ENCODE measurements at places on chromosomes 5 and 9. TPM values are rescaled to one million over a fixed set of nuclear protein-coding genes. Genes with fewer than 3 reads are reported as not detected.
A peak's percentile ranks its signal among the peaks of the same experiment; 100 is the strongest.

DNA sequence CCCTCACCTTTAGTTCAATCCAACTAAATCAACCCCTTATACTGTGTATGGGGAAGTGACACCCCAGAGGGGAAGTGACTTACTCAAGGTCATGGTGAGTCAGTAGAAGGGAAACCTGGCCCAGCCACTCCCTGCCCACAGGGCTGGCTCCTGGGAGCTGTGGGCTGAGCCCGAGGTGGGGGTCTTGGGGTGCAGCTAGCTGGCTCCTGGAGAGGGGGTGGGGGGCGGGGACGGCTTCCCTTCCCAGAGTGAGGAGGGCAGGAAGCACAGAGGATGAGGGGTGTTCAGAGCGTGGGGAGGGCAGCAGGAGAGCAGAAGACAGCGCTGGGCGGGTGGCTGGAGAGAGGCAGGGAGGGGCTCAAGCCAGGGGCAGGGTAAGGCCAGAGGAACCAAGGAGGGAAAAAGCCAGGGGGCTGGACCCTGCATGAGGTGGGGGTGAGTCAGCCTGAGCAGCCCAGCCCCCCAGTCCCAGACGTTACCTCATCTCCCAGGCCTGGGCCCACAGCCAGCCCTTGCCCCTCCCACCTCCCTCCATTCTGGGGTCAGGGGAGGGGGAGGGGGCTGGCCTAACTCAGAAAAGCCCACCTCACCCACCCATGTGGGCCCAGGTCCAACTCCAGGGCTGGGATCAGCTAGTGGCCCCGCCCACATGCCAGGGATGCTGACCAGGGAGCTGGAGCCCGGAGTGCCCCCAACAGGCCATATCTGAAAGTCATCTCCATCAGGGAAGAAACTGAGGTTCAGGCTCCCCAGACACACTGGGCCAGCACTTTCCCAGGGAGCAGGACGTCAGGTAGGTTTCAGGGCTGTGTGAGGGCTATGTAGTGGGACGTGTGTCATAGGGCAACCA lies 2.8 kb downstream of the PDLIM7 start:
- DNase-seq: peak; percentile 25

Gene SGTB
- total RNA-seq: 7.2 TPM

Gene MARCOL
- total RNA-seq: not detected

- peak; percentile 48 for DNase-seq
Observed at GRCh38 chr9:90870621-90871326, 69.2 kb downstream of the SYK start.

DNA sequence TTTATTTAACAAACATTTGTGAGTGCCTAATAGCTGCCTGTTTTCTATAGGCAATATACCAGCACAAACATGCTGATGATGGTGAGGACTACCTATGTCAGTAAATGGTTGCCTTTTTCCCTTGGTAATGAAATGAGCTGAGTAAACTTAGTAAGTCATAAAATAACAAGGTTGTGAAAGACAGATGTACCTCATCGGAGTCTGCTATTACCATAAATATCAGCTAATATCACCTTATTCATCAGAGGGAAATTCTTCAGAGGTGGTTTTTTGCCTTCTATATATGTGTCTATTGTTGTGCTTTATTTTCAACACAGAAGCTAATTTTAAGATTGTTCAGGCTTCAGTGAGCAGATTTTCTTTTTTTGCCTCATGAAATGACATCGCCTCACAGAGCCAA lies 1040.5 kb downstream of the DTWD2 start:
- no peak for DNase-seq

GRCh38 chr9:108844391-108844790 lies 11.4 kb downstream of the ACTL7B start:
- DNase-seq: no peak

Gene NKD2
- 0.78 TPM for total RNA-seq

DNA sequence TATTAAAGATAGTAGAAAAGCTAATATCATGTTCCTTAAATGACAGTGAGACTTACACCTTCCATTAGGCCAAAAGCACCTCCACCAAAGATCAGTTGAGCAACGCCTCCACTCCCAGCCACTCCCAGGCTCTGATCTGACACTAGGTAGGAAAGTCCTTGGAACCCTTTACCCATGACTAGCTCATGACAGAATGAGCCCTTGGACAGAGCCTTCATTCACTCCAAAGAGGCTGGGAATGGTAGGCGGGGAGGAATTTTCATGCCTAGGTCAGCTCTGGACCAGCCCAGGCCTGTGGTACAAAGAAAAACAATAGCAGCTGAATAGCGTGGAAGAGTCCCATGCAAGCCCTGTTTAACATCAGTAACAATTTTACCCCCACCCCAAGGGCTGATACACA lies 493.7 kb downstream of the NR2F1-AS1 start:
- no peak for DNase-seq

DNA sequence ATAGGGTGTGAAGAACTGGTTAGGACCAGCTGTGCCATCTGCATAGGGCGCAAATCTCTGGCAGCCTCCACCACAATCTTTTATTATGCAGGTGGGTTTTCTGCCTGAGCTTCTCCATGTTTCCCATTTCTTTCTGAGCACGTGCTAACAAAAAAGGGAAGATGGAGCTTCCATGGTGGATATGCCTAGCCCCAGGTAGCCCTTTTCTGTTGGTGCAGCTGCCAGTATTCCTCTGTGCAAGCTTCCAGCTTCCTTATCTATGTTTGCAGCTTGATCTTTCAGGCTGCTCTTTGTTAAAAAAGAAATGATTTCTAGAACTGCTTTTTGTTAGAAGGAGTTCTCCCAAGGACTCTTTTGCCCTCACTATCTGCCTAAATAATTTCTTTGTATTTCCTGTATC lies 95.0 kb upstream of the EPB41L4A start:
- no peak for DNase-seq

DNA sequence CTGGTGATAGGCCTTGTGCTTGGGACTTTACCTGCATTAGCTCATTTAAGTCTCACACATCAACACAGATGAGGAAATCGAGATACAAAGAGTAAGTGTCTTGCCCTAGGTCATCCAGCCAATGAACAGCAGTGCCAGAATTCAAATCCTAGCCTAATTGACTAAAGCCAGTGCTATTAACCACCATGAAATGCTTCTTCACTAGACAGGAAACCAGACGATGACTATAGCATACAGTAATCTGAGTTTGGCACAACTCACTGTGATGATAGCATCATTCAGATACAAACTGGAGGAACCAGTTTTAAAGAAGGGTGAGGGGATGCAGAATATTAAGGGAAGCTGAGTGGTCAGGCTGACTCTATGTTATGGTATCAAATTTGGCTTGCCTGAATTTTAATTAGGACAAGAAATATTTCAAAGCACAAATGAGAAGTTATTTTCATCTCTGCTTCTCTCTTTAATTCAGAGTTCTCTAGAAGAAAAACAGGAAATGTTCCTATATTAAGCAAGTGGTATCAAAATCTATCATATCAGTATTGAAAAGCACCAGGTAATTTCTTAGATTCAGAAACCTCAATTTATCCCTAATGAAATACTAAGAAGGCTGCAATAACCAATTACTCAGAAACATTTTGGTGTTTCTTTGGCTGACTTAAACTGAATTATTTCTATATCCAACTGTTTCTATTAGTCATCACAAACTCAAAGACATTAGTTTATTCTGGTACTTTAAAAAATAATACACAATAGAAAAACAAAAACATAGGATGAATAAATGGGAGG lies 147.0 kb upstream of the RASA1 start:
- DNase-seq: no peak

Gene HSPB3
- not detected for total RNA-seq

DNA sequence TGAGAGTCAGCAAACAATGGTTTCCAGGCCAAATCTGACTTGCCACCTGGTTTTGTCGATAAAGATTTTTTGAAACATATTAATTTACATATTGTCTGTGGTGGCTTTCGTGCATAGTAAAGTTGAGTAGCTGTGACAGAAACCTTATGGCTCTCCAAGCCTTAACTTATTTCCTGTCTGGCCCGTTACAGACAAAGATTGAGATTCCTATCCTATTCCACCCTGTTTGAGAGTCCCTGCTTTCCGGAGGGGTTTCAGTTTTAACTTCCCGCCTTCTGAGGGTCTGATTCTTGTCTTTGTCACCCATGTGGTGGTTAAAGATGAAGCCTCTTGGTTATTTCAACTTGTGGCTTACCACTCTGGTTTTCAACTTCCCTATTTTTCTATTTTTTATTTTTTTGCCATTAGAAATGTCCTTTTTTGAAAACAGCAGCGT lies 11.4 kb downstream of the OTULIN start:
- no peak for DNase-seq

GRCh38 chr5:26959290-26959689 lies 79.1 kb downstream of the CDH9 start:
- no peak for DNase-seq

DNA sequence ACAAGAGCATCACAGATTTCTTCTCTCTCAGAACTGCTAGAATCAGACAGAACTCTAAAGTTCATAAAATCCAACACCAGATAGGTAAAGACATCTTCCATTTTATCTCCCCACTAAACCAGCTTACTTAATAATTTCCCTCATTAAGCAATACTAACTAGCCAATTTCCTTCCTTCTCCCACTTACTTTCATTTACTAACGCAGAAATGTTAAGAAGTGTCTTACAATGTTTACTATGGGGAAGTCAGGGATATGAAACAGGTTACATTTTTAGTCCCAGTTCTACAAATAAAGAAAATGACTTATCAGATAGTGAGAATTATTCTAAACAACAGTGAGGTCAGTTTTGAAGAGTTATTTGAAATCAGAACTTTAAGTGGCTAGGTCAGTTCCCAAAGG lies 236.5 kb downstream of the FBXL17 start:
- no peak for DNase-seq

GRCh38 chr9:104463864-104464263 lies 40.2 kb upstream of the OR13F1 start:
- no peak for DNase-seq

GRCh38 chr5:76692651-76693050 lies 23.3 kb upstream of the F2R start:
- no peak for DNase-seq

DNA sequence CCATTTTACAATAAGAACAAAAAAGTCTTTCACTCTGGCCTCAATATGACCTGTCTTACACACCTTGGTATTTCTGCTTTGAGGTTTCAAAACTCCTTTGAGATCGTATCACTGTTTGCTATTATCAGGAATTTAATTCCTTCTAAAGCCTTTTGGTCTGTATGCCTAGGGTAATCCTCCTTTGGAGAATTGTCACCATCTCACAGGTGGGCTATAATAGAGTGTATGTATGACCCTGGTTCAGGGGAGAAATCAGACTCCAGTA lies 13.7 kb downstream of the CMYA5 start:
- no peak for DNase-seq

- no peak for DNase-seq
Observed at GRCh38 chr5:33258553-33258952, 182.2 kb upstream of the TARS1 start.

Gene LRRC26
- not detected for total RNA-seq

DNA sequence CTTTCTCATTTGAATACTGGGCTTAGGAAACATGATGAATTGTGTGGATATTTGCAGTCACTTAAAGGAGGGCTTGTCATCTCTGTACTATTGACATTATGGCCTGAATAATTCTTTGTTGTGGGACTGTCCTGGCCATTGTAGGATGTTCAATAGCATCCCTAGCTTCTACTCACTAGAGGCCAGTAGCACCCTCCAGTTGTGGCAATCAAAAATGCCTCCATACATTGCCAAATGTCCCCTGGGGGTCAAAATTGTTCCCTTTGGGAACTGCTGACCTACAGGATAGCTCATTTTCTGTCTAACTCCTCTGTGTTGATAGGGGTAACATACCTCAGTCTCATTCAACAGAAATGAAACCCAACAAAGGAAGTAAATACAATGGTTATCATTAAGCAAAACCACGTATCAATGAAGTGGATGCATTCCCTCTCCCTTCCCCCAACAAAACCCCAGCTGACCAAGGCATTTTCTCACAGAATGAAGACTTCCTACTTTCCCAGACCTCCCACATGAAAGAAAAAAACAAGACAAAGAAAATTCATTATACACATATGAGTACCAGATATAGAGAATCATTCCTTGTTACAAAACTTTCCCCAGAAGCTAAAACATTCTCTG lies 18.1 kb downstream of the FYB1 start:
- DNase-seq: no peak

GRCh38 chr9:8838136-8838535 lies 1038.6 kb upstream of the DMAC1 start:
- no peak for DNase-seq

DNA sequence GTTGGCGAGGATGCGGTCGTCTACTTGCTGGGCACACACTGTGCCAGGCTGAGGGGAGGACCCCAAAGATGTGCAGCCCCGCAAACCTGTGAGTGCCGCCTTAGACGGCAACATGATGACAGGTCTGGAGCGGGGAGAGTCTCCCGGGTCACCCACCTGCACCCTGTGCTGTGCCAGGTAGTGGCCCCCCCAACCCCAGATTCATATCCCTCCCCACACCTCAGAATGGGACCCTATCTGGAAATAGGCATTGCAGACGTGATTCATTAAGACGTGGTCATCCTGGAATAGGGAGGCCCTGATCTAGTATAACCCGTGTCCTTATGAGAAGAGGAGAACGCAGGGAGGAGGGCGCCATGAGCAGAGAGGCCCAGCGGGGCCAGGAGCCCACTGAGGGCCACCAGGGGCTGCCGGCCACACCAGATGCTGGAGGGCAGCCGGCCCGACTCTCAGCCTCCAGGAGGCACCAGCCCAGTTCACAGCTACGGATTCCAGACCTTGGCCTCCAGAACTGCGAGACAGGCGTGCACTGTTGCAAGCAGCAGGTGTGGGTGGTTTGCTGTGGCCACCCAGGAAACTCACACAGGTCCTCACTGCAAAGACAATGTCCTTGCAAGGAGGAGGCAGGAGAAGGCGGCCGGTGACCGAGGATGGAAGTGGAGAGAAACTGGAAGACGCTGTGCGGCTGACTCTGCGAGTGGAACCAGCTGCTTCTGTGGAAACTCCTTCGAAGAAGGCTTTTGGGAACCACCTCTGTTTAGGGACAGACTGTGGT lies 131.9 kb upstream of the LPCAT1 start:
- no peak for DNase-seq

DNA sequence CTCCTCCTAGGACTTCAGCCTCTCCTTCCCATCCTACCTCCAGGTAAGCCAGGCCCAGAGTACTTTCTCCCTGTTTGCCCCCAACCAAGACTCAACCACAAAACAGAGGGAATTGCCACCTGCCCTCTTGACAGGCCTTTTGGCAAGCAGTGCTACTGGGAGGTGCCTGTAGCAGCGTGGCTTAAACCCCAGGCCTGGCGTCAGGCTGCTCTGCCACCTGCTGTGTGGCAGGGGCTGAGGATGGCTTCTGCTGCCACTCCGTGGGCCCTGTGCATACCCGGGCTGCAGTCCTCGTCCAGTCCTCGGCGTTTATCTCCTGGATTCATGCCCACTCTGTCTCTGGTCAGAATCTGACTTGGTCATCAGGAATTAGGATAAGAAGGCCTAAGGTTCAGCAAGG lies 163.1 kb downstream of the PAX5 start:
- no peak for DNase-seq

GRCh38 chr5:137148159-137148558 lies 351.0 kb downstream of the SPOCK1 start:
- DNase-seq: no peak

GRCh38 chr5:121421646-121422045 lies 430.0 kb upstream of the FTMT start:
- DNase-seq: no peak

GRCh38 chr5:168219515-168220410 lies 71.7 kb upstream of the WWC1 start:
- peak; percentile 52 for DNase-seq

GRCh38 chr5:155727512-155728145 lies 599.3 kb upstream of the SGCD start:
- DNase-seq: peak; percentile 1

- DNase-seq: no peak
Observed at GRCh38 chr5:39412721-39413394, 11.9 kb downstream of the DAB2 start.

Measured in thyroid gland (tissue), 4 donors.